ENCODE measurements at places on chromosomes 7 and 10. TPM values are rescaled to one million over a fixed set of nuclear protein-coding genes. Genes with fewer than 3 reads are reported as not detected.

- DNase-seq = no peak
Measured at GRCh38 chr7:68998136-68998535, 600.1 kb upstream of the AUTS2 start.

DNA sequence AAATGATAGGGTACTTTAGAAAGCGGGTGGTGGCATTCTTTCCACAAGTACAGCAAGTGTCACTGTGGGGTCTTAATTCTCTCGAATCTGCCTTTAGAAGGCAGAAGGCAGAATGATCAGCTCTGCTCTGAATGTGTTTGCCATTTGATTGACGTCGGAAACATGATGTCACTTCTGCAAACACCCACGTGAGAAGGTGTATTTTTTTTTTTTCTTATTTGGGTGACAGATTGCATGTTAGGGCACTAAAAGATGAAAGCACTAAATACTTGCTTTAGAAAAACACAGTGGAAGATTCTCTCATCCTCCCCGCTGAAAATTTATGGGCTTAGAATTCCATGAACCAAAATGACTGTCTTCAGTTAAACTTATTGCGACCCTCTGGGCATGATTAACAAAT is 150.2 kb downstream of the TCF7L2 start:
- DNase-seq = no peak

- DNase-seq = no peak
Measured at GRCh38 chr10:14385596-14386593, 55.2 kb upstream of the FRMD4A start.

- DNase-seq = no peak
Measured at GRCh38 chr10:31143331-31143935, 111.8 kb upstream of the ZNF438 start.

- DNase-seq = no peak
Measured at GRCh38 chr7:35558841-35559240, 136.1 kb downstream of the HERPUD2 start.

DNA sequence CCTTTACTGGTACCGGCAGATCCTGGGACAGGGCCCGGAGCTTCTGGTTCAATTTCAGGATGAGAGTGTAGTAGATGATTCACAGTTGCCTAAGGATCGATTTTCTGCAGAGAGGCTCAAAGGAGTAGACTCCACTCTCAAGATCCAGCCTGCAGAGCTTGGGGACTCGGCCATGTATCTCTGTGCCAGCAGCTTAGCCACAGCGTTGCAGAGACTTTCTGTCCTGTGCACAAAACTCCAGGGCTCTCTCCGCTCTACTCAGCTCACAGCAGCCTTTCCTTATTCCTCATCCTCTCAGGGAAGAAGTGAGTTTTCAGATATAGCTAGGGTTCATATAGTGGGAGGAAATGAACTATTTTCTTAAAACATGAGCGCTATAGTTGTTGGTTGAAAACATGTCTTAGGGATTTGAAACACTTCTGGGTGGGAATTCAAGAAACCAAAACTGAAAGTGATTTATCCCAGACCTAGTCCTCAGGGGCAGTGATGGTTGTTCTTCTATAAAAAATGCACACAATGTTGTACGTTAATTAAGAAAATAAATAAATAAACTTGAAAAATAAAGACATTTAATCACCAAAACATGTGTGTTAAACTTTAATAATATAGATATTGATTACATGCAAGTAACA is 150.2 kb upstream of the PRSS58 start:
- no peak for DNase-seq

DNA sequence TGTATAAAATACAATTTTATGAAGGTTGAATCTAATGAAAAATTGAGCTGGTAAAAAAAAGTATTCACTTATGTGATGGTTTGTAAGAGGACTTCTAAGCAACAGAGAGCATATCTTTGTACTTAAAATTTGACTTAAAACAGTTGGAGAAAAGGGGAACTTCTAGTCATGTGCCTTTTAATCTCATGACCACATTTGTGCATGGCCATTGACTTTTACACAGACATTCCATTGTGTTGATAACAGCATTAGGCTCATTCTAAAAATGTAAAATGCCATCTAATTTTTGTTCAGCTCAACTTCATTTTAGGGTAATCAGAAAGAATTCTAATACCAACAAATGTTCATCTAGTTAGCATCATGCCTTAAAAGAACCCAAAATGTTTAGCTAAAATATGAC is 119.9 kb downstream of the HPSE2 start:
- no peak for DNase-seq

DNA sequence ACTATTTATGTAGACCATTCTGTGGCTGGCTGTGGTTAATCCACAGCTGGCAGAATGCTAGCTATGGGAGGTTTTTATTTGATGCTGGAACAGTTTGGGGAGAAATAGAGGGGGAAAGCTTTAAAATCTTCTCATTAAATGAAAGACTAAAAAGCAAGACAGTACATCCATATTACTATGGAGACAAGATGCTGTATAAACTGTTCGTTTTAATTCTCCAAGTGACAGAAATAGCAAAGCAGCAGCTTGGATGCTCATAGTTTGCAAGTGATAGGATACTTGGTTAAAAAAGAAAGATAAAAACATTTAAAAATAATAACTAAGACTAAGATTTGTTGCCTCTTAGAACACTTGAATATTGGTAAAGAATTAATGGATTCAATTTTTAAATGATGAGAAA is 304.9 kb upstream of the KAT6B start:
- DNase-seq = no peak

DNA sequence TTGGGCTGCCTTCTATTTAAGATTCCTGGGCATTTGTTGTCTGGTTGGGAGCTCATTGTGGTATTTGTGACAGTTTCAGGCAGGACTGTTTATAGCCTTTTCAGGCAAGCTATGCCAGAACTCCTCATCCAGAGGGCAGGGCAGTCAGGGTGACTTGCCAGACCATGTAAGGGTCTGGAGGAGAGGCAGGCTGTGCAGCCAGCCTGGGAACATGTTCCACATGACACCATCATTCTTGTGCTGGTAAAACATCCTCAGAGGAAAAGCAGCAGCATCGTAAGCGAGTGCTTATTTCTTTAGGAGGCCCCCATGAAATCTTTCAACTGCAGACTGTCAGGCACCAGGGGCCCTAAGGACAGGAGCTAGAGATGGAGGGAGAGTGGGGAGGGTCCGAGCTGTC is 44.0 kb upstream of the SORBS1 start:
- no peak for DNase-seq

DNA sequence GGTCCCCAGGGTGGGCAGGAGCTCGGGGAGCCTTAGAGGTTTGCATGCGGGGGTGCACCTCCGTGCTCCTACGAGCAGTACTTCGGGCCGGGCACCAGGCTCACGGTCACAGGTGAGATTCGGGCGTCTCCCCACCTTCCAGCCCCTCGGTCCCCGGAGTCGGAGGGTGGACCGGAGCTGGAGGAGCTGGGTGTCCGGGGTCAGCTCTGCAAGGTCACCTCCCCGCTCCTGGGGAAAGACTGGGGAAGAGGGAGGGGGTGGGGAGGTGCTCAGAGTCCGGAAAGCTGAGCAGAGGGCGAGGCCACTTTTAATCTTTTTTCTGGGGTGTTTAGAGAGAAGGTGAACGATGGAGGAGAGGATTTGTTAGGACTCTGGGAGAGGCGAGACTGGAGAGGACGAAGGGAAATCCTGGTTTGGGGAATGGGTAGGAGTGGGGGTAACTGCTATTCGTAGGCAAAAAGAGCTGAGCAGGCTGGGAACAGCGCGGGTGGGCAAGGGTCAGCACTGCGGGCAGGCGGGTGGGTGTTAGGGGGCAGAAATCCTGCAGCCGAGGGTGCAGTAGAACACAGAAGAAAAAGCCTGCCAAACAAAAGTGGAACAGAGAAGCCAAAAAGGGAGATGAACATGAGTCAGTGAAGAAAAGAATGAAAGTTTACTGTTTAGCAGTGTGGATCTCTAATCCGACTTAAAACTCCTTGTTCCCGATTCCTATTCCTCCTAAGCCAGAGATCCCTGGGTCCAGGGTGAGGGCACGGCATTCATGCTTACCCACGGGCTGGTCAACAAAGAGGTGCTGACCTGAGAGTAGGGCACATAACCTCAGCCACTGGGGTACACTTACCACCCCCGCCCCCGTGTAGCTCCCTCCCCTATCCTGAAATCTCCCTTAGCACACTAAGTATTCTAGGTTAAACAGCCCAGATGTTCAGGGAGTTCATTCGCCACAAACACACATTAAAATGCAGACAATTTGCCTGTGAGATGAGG is 26.9 kb downstream of the PRSS2 start:
- DNase-seq = no peak

DNA sequence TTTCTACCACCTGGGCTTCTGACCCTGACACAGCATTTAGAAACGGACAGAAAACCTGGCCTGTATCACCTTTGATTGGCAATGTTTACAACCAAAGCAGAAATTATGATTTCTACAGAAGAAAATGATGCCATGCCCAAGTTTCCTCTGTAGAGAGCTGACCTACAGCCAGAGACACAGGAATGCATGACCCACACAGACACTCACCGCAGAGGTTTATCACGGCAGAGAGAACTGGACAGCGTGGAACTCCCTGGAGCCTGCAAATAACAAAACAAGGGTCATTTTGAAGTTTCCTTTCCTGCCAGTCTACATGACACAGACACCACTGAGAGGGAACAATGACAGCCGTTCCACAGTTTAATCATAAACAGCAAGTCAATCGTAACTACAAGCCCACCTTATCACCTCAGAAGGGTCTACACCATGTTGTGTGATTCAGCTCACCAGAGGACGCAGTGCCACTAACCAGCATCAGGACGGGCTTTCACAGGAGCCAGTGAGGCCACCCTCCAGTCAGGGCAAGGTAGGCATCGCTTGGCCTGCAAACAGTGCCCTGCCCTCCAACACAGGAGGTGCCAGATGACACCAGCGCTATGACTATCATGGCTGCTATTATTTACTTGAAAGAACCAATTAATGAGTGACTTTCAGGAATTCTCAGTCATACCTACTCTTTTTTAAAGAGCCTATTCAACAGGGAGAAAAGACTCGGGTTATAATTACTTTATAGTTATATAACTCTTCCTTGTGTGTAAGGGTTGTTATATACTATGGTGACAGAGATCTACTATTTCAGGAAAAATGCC is 139.9 kb downstream of the TNS3 start:
- no peak for DNase-seq

- no peak for DNase-seq
Measured at GRCh38 chr7:28297801-28298459, 114.4 kb upstream of the CREB5 start.

DNA sequence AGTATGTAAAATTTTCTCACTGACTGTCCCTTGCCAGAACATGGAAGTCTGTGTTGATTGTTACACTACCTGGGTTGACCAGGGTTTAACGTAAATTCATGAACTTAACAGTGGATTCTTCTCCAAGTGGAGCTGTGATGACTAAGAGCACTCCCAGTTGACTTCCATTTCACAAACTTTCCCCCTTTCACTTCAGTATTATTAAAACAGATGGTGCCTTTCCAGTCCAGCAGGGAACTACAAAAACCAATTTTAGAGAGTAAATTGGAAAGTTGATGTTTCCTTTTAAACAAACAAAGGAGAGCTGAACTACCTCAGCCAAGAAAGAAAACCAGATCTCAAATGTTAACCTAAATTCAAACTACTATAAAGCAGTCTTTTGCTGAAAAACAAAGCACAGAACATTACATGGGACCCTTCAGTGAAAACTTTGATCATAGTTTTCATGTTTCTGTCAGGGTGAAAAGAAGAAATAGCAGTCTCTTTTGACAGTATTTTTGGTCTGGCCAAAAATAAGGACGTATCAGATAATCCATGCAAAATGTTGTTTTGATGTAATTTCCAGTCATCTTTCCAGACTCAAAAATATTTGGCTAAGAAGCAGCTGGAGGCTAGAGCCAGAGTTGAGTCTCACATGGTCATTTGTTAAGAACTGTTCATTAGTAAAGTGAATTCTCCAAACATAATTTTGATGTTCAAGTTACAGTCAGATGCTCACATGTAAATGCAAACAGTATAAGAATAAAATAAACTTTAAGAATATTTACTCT is 479.9 kb upstream of the AKR1E2 start:
- no peak for DNase-seq

Gene C7orf33
- not detected for total RNA-seq

Gene WEE2
- total RNA-seq = not detected

Gene OR13A1
- total RNA-seq = not detected

Gene NKX6-2
- total RNA-seq = not detected

Gene FXYD4
- total RNA-seq = not detected

Gene VWDE
- 1.8 TPM for total RNA-seq

Gene INA
- total RNA-seq = 6.8 TPM

Gene TFR2
- total RNA-seq = 1.1 TPM
